ENCODE measurements at places on chromosomes 5 and 9. TPM values are rescaled to one million over a fixed set of nuclear protein-coding genes. Genes with fewer than 3 reads are reported as not detected.

GRCh38 chr9:126965077-126965476 is 50.5 kb downstream of the RALGPS1 start:
- DNase-seq: no peak

DNA sequence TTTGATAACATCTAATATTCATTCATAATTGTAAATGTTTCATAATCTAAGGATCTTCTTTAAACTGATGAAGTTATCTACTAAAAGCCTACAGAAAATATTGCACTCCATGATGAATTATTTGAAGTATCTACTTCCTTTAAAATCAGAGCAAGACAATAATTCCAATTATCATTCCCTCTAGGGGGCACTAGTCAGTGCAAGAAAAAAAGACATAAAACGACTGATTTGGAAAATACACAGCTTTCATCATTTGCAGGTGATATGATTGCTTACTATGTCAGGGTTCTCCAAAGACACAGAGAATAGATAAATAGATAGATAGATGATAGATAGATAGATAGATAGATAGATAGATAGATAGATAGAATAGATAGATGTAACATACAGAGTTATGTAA is 13.5 kb upstream of the GRM6 start:
- no peak for DNase-seq

GRCh38 chr5:66987949-66988838 is 208.4 kb downstream of the CD180 start:
- DNase-seq: peak; percentile 26

DNA sequence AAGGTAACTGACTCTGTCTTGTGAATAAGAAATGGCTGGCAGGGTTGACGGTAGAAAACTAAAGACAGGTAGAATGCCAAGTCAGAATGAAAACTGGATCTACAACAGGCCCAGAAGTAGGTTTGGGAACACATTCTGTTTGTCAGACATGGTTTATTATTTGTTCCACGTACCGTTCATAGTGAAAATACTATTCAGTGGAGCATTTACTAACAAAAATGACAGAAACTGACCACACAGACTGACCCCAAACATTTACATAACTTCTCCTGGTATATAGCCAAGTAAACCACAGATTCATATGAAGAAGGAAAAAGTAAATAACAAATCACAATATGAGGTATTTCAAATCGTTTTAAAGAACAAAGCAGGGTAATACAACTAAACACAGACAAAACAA is 73.7 kb downstream of the SLC38A9 start:
- DNase-seq: peak; percentile 24

GRCh38 chr9:114989600-114990410 is 59.4 kb upstream of the TNFSF8 start:
- DNase-seq: no peak

DNA sequence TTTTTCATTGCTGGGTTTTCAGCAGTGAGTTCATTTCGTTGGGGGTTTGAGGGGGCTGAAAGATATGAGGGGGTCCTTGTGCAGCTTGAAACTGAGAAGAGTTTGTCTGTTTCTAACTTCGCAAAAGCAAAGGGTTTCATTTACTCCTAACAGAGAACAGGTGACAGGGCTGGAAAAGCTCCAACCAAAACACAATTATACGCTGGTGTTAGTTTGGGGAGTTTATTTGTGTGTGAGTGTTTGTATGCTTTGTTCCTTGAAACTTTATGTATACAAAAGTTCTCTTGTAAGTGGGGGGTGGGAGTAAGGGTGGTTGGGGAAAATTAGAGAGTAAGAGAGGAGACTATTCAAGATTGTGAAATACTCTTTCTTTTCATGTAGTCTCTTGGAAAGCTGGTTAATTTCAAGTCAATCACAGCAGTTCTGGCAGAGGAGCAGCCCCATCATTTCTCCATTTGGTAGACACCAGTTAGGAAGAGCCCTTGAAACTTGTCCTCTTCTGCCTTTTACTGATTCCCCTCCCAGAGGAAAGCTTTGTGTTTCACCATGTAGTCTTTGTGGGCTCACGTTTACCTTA is 881 bp downstream of the TNFAIP8 start:
- no peak for DNase-seq

DNA sequence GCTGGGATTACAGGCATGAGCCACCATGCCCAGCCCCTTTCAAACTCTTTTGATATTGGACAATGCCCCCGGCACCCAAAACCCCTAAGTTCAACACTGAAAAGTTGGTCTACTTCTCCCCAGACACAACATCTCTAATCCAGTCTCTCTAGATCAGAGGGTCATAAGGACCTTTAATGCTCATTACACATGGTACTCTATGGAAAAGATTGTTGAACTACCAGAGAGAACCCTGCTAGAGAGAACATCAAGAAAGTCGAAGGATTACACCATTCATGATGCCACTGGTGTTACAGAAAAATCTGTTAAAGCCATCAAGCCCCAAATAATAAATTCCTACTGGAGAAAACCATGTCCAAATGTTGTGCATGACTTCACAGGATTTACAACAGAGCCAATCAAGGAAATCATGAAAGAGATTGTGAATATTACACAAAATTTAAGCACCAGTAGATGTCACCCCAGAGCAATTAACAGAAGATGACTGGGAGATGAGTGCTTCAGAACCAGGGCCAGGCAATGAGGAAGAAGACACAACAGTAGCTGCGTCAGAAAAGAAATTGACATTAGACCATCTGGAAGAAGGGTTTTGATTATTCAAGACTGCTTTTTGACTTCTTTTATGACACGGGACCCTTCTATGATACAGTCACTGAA is 28.3 kb upstream of the NIPAL4 start:
- peak; percentile 37 for DNase-seq

- DNase-seq: peak; percentile 39
These were observed 84.5 kb upstream of the MOCS2 start for GRCh38 chr5:53194086-53194485.

DNA sequence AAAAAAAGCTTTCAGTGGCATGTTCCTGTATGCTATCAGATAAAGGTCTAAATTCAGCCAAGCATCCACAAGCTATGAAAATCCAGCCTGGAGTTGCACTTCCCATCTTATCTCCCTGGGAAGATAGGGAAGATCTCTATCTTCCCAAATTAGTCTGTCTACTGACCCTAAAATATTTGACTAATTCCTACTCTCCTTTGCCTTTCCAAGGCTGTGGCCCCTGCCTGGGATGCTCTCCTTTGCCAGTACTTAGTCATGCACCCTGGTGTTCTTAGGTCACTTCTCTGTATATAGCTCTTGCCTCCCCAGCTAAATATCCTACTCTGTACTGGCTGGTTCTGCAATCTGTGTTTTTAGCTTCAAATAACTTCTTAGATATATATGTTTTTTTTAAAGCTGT is 44.0 kb upstream of the PLPP1 start:
- no peak for DNase-seq

GRCh38 chr5:15993919-15994318 is 185.7 kb downstream of the MARCHF11 start:
- DNase-seq: no peak

DNA sequence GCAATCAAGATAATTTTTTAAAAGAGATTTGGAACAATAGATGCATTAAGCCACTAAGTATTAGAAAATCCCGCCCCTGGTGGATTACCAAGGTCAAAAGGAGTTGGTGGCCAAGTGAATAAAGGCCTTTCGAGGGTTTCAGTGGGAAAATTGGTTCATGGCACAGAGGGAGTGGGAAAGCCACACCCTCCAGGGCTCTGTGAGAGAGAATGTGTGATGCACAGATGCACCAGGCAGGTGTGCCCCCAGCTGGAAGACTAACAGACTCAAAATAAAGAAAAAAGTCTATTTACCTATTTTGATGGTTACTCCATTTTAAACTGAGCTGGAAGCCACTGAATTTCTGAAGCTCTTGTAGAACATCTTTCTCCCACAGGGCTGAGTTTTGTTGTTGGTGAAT is 278.0 kb downstream of the DRD1 start:
- DNase-seq: no peak

DNA sequence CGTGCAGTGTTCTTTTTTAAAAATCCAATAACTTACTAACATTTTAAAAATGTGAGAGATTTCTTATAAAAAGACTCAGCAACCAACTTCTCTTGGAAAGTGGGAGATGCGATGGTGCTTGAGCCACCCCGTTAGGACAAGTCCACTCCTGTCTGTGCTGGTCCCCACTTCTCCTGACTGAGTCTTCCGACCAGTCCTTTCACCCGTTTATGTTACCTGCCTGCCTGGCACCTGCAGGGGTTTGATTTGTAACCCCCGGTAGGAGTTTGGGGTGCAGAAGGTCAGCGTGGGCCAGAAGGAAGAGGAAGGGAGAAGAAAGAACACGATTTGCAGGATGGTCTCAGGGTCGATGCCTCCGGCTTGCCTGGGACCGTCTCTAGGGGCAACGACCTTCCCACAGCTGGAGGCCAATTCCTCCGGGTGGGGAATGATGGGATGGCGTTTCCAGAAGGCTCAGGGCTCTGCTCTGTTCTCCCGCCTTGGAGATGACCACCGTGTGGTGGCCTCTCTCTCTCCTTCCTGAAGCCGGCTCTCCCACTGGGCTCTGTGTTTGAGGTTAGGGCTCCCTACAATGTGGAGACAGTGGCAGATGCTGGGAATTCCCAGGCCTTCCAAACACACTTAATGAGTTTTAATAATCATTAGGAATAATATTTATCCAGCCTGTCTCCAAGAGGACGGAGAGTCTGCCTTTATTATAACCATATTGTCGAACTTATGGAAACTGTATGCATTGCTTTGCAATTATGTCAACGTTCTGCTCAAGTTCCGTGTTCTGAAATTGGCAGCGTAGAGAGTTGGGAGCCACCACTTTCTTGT is 14.8 kb downstream of the COL27A1 start:
- no peak for DNase-seq

GRCh38 chr5:106610041-106610440 is 1060.7 kb downstream of the EFNA5 start:
- no peak for DNase-seq

The ANKDD1B gene
- not detected for total RNA-seq

The PCDHB11 gene
- total RNA-seq: 5.6 TPM

The MATR3 gene
- total RNA-seq: 248 TPM

The SLC45A2 gene
- not detected for total RNA-seq

The ARID3C gene
- not detected for total RNA-seq
